ENCODE measurements at places on chromosomes 7 and 10. TPM values are rescaled to one million over a fixed set of nuclear protein-coding genes. Genes with fewer than 3 reads are reported as not detected.

ANKRD61 gene
- not detected for total RNA-seq

DNA sequence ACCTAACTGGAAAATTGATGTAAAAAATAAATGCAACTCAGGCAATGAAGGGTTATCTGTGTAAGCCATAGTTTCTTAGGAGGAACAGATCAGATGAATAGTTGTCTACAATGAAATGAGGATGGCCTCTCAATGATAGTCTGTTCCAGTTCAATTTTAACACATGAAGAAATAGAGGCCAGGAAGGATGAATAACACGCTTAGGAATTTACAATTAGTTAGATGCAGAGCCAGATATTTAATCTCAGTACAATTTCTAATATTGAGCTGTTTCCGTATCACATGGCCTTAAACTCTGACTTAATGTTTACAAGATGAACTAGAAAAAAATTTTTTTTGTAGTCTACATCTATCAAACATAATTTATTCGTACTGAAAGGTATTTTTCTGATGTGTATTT lies 176.6 kb downstream of the GALNT11 start:
- peaks cover 21% of the 10 kb centered on the region for H3K4me1 ChIP-seq
- peak overlapping the region; percentile 1 for H3K27ac ChIP-seq
- H3K36me3 ChIP-seq = peaks cover 22% of the 10 kb centered on the region
- H3K4me3 ChIP-seq = no peak overlapping the region

GRCh38 chr7:13093160-13093559 lies 405.7 kb downstream of the ARL4A start:
- H3K27me3 ChIP-seq = no peaks in the 10 kb centered on the region
- H3K27ac ChIP-seq = no peak overlapping the region
- peaks cover under 1% of the 10 kb centered on the region for H3K36me3 ChIP-seq
- H3K4me3 ChIP-seq = no peak overlapping the region

ZNF488 gene
- 1.1 TPM for total RNA-seq

JCAD gene
- total RNA-seq = 19.4 TPM

- peak overlapping the region; percentile 93 for H3K4me3 ChIP-seq
- H3K27ac ChIP-seq = peak overlapping the region; percentile 89
- no peak for DNase-seq
- peaks cover 16% of the 10 kb centered on the region for H3K4me1 ChIP-seq
These were observed 759 bp downstream of the NUDT1 start for GRCh38 chr7:2242541-2243429.

- H3K27me3 ChIP-seq = no peaks in the 10 kb centered on the region
- H3K36me3 ChIP-seq = peaks cover 4% of the 10 kb centered on the region
- peaks cover 41% of the 10 kb centered on the region for H3K4me1 ChIP-seq
- H3K27ac ChIP-seq = peak overlapping the region; percentile 27
- DNase-seq = no peak
These were observed 206.6 kb downstream of the DIP2C start for GRCh38 chr10:482848-483247.

DNA sequence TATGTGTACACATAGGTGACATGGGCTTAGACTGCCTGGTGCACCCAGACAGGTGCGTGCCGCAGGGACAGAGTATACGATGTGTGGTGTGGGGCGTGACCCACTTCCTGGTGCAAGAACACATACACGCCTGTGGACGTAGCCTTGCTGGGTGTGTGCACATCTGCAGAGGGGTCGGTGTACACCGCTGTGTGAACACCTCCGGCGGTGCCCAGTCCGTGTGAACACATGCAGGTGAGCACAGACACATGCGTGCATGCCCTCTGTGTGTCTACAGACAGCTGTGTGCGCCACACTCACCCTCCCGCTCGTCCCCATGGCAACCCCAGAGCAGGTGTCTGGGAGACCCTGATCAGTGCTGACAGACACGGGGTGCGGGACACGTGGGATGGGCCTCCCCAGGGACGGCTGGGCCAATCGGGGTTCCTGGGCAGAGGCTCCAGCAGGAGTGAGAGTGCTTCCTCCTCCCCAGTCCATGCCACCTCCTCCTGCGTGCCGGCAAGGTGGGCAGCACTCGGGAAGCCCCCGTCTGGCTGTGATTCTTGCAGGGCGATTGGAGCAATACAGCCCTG lies 23.4 kb downstream of the ELFN1 start:
- no peaks in the 10 kb centered on the region for H3K36me3 ChIP-seq
- DNase-seq = peak; percentile 91
- no peak overlapping the region for H3K4me3 ChIP-seq
- H3K27ac ChIP-seq = no peak overlapping the region

GRCh38 chr10:16686054-16686902 lies 130.9 kb downstream of the RSU1 start:
- no peaks in the 10 kb centered on the region for H3K27me3 ChIP-seq
- no peak overlapping the region for H3K4me3 ChIP-seq
- peaks cover 2% of the 10 kb centered on the region for H3K36me3 ChIP-seq
- no peak overlapping the region for H3K27ac ChIP-seq
- no peak for DNase-seq

LRRD1 gene
- total RNA-seq = not detected

ATG9B gene
- not detected for total RNA-seq

DNA sequence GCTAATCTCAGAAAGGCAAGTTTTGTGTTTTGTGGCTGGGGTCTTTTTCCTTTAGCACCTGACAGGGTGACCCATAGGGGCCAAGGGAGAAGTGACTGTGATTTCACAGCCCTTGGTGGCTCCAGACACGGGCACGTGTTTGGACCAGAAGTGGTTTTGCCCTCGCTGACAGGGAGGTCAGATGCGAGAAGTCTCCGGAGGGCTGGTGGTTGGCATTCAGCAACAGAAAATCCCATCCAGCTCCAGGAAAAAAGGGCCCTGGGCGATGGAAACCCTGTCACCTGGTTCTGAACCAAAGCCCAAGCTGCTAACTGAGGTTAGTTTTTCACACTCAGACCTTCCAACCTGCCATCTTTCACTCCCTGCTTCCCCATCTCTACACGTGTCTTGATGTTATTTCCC lies 272.9 kb downstream of the TRIL start:
- H3K4me1 ChIP-seq = no peaks in the 10 kb centered on the region
- H3K27ac ChIP-seq = no peak overlapping the region
- no peaks in the 10 kb centered on the region for H3K36me3 ChIP-seq
- H3K27me3 ChIP-seq = peaks cover 3% of the 10 kb centered on the region

GRCh38 chr7:121042195-121042594 lies 53.7 kb downstream of the CPED1 start:
- H3K36me3 ChIP-seq = no peaks in the 10 kb centered on the region
- no peak for DNase-seq
- no peaks in the 10 kb centered on the region for H3K27me3 ChIP-seq
- H3K4me1 ChIP-seq = peaks cover 7% of the 10 kb centered on the region

GRCh38 chr10:62492012-62492869 lies 118.1 kb downstream of the ZNF365 start:
- no peaks in the 10 kb centered on the region for H3K36me3 ChIP-seq
- H3K4me3 ChIP-seq = no peak overlapping the region
- DNase-seq = no peak
- H3K4me1 ChIP-seq = peaks cover 10% of the 10 kb centered on the region
- no peaks in the 10 kb centered on the region for H3K27me3 ChIP-seq

OR2A5 gene
- not detected for total RNA-seq

DNA sequence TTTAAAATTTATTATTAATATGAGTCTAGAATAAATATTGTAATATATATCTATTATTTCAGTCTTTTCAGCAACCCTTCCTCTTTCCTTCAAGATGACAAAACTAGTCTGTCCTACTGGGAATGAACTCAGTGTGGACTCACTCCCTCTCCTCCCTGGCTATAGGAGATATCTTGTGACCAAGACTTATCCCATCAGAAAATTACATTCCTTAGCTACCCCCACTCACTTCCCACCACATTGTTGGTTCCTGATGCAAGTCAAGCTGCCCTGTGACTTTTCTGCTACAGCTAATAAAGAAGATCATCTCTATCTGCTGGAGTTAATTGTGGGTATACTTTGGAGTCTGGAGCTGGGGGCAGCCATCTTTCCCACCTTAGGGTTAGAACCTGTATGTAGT lies 28.0 kb upstream of the MCU start:
- DNase-seq = no peak
- H3K27ac ChIP-seq = no peak overlapping the region
- H3K36me3 ChIP-seq = no peaks in the 10 kb centered on the region
- H3K27me3 ChIP-seq = peaks cover 1% of the 10 kb centered on the region
- H3K4me3 ChIP-seq = no peak overlapping the region

- DNase-seq = no peak
- H3K27me3 ChIP-seq = no peaks in the 10 kb centered on the region
- H3K27ac ChIP-seq = peak overlapping the region; percentile 91
- H3K4me3 ChIP-seq = peak overlapping the region; percentile 26
- peaks cover 55% of the 10 kb centered on the region for H3K4me1 ChIP-seq
These were observed 50.2 kb downstream of the LAMB4 start for GRCh38 chr7:108079648-108080591.

Measured in chondrocyte (in vitro differentiated cells).